ENCODE measurements at places on chromosomes 3 and 15.

DNA sequence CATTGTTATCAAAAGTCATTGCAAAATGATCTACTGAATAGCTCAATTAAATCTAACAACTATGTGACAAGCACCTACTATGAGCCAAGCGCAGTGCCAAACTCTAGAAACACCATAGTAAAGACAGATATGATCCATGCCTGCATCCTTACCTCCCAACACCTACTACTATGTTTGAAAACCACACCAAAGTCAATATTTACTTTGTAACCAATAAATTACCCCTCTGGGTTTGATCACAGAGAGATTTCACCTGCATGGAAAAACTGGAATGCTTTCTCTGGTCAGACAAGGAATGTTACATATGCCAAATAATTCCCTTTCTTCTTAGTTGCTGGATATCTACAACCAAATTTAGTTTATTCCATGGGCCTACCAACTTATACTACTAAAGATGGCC, 422.2 kb downstream of the FHIT start:
- no peak overlapping the region for H3K4me3 ChIP-seq
- DNase-seq: no peak
- no peaks in the 10 kb centered on the region for H3K36me3 ChIP-seq

DNA sequence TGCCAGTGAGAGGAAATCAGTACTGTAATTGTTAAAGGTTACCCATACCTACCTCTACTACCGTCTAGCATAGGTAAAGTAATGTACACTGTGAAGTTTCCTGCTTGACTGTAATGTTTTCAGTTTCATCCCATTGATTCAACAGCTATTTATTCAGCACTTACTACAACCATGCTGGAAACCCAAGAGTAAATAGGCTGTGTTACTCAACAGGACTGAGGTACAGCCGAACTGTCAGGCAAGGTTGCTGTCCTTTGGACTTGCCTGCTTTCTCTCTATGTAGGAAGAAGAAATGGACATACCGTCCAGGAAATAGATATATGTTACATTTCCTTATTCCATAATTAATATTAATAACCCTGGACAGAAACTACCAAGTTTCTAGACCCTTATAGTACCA, 265.5 kb downstream of the NR2F2 start:
- H3K4me3 ChIP-seq: no peak overlapping the region
- H3K27ac ChIP-seq: no peak overlapping the region
- no peak for DNase-seq
- no peaks in the 10 kb centered on the region for H3K36me3 ChIP-seq

DNA sequence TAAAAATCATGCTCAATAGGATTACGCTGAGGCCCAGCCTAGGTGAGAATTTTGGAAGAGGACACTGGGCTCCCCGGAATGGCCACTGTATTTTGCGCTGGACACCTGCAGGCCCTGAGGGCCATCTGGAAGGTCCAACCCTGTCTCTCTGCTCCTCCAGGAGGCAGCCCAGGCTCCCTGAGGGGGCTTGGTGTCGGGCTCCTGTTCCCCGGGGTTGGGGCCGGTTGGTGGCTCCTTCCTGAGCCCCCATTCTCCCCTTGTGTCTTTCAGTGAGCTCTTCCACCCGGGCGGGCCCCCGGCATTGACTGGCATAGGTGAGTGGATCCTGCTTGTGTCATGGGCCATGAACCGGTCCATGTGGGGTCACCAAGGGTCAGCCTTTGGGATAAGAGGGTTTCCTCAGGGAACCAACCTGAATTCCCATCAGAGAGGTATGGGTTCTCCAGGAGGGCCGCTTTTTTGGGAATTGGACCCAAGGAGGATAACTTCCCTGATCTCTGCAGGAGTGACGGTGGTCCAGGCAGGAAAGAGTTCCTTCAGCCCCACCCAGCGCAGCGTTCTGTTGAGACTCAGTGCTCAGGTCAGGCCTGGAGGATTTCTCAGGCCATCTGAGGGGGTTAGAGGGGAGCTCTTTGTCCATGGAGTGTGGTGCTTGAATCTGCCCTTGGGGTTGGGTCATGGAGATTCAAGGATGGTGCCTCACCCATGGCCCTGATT, 187.8 kb downstream of the UBE3A start:
- H3K36me3 ChIP-seq: no peaks in the 10 kb centered on the region

- peak overlapping the region; percentile 17 for H3K4me3 ChIP-seq
- H3K4me1 ChIP-seq: peaks cover 30% of the 10 kb centered on the region
- no peaks in the 10 kb centered on the region for H3K27me3 ChIP-seq
- no peak for DNase-seq
Measured at GRCh38 chr3:44969154-44969827, 6.7 kb downstream of the ZDHHC3 start.

GRCh38 chr3:143586576-143586975, 261.7 kb downstream of the SLC9A9 start:
- no peak for DNase-seq
- H3K27ac ChIP-seq: no peak overlapping the region
- no peaks in the 10 kb centered on the region for H3K4me1 ChIP-seq
- no peaks in the 10 kb centered on the region for H3K27me3 ChIP-seq
- no peaks in the 10 kb centered on the region for H3K36me3 ChIP-seq

- no peaks in the 10 kb centered on the region for H3K36me3 ChIP-seq
- H3K4me1 ChIP-seq: peaks cover 17% of the 10 kb centered on the region
- no peak overlapping the region for H3K27ac ChIP-seq
- H3K27me3 ChIP-seq: no peaks in the 10 kb centered on the region
- no peak for DNase-seq
Measured at GRCh38 chr3:71285086-71285485, 298.4 kb downstream of the FOXP1 start.

DNA sequence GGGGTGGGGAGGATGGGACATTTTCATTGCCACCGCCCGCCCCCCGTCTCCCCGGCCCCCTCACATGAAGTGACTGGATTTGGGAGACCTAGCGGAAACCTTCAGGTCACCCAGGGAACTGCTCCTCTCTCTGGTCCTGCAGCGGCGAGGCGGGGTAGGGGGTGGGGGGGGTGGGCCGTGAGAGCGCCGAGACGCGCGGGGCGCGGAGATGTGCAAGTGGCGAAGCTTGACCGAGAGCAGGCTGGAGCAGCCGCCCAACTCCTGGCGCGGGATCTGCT, 712 bp upstream of the MME start:
- no peaks in the 10 kb centered on the region for H3K36me3 ChIP-seq
- no peak overlapping the region for H3K27ac ChIP-seq
- no peaks in the 10 kb centered on the region for H3K4me1 ChIP-seq

- no peaks in the 10 kb centered on the region for H3K36me3 ChIP-seq
- no peak overlapping the region for H3K4me3 ChIP-seq
- H3K27me3 ChIP-seq: no peaks in the 10 kb centered on the region
- no peak for DNase-seq
- no peak overlapping the region for H3K27ac ChIP-seq
Measured at GRCh38 chr3:57154470-57155309, 10.5 kb downstream of the IL17RD start.

DNA sequence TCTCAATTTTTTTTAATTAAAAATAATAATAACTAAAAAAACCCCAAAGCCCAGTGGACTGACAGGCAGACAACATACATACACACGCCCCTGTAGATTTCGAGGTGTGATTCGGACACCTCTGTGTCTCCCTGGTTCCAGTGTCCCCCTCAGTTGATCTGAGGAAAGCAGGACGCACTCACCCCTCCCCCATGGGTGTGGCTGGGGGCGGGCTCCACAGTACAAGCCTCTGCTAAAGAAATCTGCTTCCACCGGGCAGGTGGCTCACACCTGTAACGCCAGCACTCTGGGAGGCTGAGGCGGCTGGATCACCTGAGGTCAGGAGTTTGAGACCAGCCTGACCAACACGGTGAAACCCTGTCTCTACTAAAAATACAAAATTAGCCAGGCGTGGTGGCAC, 33.8 kb upstream of the BLM start:
- no peak overlapping the region for H3K4me3 ChIP-seq
- H3K27ac ChIP-seq: no peak overlapping the region
- peaks cover 29% of the 10 kb centered on the region for H3K4me1 ChIP-seq
- H3K27me3 ChIP-seq: no peaks in the 10 kb centered on the region
- DNase-seq: no peak
